ENCODE measurements at places on chromosomes 13 and 19. TPM values are rescaled to one million over a fixed set of nuclear protein-coding genes. Genes with fewer than 3 reads are reported as not detected.

Gene PEX11G
- not detected for total RNA-seq

DNA sequence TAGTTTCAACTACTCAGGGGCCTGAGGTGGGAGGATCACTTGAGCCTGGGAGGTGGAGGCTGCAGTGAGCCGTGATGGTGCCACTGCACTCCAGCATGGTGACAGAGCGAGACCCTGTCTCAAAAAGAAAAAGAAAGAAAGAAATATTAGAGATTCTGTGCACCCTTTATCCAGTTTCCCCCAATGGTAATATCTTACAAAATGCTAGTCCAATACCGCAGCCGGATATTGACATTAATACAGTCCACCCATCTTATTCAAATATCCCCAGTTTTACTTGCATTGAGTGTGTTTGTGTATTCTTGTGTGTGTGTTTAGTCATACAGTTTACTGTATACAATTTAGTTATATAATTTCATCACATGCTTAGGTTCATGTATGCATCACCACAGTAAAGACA lies 8.6 kb upstream of the IFNL4 start:
- no peak for DNase-seq
- no peak overlapping the region for H3K27ac ChIP-seq
- no peaks in the 10 kb centered on the region for H3K36me3 ChIP-seq
- no peaks in the 10 kb centered on the region for H3K27me3 ChIP-seq

- no peaks in the 10 kb centered on the region for H3K36me3 ChIP-seq
- H3K27me3 ChIP-seq = no peaks in the 10 kb centered on the region
- no peak for DNase-seq
Measured at GRCh38 chr19:44527554-44527953, 1.9 kb downstream of the CEACAM20 start.

- H3K4me1 ChIP-seq = no peaks in the 10 kb centered on the region
- no peak overlapping the region for H3K27ac ChIP-seq
- no peaks in the 10 kb centered on the region for H3K36me3 ChIP-seq
- no peak overlapping the region for H3K4me3 ChIP-seq
- H3K27me3 ChIP-seq = no peaks in the 10 kb centered on the region
- DNase-seq = no peak
Measured at GRCh38 chr13:86737334-86737932, 933.7 kb upstream of the SLITRK5 start.
